Cardiac fibroblast (primary cell): ENCODE measurements at places on chromosomes 12 and 14.

DNA sequence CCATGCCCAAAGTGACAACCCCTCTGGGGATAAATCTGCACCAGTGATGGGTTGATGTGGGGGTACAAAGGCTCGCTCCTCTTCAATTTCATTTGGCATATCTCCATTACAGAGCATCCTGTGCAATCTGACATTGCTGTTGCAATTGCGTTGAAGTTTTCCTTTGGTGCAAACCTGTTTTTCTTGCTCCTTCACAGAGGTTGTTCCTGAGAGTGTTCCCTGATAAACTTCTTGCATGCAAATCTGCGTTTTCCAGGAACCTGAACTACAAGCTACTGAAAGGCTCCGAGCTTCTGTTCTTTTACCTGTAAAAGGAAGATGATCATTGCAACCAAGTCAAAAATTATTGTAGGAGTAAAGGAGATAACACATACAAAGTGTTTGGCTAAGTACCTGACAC, 26.1 kb downstream of the SERPINA11 start:
- DNase-seq = no peak

GRCh38 chr12:108622421-108622820, 11.3 kb downstream of the SELPLG start:
- peak; percentile 88 for DNase-seq

DNA sequence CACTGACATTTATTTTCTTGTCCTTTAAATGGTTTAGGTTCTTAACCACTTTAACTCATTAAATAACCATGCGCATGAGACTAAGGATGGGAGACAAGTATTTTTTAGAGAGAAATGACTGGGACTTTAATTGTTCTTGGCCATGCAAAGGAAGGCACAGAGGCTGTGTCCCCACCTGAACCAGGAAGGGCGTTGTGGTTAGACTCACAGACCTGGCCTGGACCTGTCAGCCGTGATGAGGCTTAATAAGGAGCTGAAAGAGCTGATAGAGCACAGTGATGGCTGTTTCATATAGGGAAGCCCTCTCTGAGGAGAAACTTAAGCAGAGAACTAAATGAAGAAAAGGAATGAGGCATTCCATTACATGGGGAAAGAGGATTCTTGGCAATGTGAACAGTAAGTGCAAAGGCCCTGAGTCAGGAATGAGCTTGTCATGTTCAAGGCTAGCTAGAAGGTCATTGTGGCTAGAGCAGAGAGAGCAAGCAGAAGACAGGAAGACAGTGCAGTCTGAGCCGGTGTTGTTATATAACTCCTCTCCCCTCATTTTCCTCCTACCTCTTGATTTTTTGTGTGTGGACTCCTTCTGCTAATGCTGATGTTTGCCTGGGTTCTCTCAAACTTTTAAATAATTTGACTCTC, 74.4 kb upstream of the ANO4 start:
- DNase-seq = no peak

GRCh38 chr12:130119241-130119861, 42.9 kb upstream of the FZD10 start:
- DNase-seq = no peak

DNA sequence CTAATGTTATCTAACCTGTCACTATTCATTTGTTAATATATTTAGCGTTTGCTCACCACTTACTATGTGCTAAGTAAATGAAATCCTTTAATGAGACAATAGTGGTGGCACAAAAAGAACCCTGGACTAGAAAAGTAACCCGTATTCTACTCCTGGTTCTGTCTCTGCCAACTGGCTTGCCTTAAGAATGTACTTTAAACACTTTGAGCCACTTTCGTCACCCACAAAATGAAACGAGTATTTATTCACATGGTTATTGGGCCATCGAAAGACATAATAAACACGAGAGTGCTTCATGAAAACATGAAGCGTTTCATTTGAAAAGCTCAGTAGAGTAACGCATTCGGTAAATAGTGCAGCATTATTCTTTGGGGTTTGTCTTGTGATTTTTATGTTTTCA, 254.7 kb downstream of the EGLN3 start:
- DNase-seq = no peak

GRCh38 chr14:69041783-69042182, 62.7 kb upstream of the ACTN1 start:
- DNase-seq = no peak

DNA sequence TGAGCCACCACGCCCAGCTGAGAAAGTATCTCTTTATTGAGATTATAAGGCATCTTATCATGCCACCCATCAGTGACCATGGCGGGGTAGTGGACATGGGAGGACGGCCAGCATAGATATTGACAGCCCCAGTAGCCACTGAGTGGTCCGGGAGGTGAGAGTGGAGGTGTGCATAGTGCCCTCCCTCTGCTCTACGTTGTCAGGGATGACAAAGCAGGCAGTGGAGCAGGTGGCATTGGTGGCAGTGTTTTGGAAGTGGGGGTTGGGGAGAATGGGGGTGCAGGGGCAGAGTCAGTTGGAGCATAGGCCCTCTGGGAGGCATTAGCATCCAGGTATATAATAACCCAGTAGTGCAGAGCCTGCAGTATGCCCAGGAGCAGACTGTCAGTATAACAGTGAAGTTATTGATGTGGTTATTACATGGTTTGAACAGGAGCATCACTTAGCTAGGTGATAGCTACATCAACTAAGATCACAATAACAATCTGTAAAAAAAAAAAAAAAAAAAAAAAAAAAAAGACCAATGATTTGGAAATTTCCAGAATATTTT, 41.1 kb downstream of the GNG2 start:
- no peak for DNase-seq

GRCh38 chr12:3491938-3492792, 1.2 kb downstream of the PRMT8 start:
- DNase-seq = peak; percentile 68

GRCh38 chr12:23528316-23528715, 421.2 kb downstream of the SOX5 start:
- DNase-seq = no peak

- DNase-seq = no peak
Observed at GRCh38 chr12:67388331-67389138, 119.4 kb downstream of the CAND1 start.

DNA sequence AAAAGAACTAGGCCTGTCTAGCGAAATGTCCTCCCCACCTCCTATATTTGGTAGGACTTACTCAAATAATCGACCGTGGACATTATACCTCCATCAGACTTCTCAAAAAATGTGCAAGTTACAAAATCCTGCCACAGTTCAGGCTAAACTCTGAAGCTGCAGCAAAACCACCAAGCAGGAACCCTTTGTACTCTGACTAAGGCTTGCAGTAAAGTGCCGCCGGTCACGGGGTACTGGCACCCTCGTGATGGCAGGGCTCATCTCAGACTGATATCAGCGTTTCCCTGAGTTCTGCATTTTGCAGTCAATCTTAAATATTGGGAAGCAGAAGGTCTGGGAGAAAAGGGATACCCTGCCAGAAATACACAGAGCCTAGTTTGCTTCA, 17.1 kb downstream of the SLC11A2 start:
- DNase-seq = no peak

- DNase-seq = peak; percentile 65
Observed at GRCh38 chr14:102215071-102215470, 75.4 kb downstream of the WDR20 start.

GRCh38 chr12:14547571-14547970, 20.1 kb downstream of the PLBD1 start:
- DNase-seq = no peak

DNA sequence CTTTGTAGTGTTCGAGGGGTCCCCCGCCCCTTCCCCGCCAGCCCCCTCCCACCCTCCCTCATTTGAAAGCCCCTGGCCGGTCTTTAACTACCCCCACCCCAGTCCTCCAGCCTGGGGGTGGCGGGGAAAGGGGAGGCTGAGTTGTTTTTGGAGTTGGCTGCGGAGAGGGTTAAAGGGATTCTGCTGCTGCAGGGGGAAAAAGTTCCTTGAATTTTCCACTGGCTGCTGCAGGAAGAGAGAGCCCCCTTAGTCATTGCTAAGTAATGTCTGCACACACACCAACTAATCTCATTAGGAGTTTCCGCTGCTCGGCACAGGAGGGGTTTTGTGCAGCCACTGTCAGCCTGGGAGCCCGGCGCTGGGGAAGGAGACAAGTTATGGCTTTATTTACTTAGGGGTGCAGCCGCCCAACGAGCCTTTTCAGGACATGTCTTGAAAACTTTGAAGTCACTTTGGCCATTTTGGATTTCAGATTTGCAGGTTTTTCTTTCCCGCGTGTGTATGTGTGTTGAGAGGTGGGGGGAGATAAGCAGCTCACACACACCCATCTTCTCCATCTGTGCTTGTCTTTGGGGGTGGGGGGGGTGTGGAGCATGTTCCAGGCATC, 1.8 kb downstream of the ELK3 start:
- peak; percentile 71 for DNase-seq

DNA sequence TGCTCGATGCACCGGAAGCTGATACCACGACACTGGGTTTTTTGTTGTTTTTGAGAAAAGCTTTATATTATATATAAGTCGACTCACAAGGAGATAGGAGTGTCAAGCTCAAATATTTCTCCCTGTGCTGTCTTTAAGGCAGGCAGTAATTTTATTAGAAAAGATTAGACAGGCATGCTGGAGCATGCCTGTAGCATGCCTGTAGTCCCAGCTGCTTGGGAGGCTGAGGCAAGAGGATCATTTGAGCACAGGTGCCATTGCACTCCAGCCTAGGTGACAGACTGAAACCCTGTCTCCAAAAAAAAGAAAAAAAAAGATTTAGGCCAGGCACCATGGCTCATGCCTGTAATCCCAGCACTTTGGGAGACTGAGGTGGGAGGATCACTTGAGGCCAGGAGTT, 51.8 kb downstream of the GNS start:
- DNase-seq = no peak

GRCh38 chr12:75374971-75375370, 15.9 kb upstream of the GLIPR1L2 start:
- no peak for DNase-seq

DNA sequence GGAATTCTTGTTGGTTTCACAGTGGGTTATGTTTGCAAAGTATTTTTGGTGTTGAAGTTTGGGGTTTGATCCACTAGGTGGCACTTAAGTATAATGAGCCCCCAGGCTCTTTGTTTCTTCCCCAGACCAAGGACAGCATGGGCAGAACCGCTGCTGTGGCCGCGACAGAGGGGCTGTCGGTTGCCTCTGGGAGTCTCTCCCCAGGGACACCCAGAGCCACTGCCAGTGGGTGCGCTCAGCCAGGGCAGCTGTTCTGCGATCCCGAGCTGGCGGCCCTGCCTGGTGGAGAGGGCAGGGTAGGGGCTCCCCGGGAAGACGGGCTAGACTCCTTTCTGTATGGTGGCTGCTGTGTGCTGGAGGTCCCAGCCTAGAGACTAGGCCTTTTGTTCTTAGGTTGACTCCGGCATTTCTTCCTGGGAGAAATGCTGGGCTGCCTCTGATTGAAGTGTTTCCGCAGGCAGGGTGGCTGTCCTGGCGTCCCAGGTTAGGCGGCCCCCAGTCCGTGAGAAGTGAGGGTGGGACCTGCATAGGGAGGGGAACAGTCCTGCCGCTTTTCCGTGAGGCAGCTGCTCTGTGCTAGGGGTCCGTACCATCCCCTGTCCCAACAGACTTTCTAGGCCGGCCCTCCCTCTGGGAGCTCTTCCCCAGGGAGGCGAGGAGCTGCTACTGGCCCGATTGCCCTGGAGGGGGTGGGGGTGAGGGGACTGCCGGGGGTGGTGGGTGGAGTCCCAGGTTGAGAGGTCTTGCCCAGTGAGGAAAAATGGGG, 253.1 kb upstream of the PELI2 start:
- no peak for DNase-seq

GRCh38 chr12:58888131-58888783, 32.0 kb downstream of the LRIG3 start:
- peak; percentile 33 for DNase-seq

GRCh38 chr12:101806265-101806664, 24.5 kb downstream of the GNPTAB start:
- no peak for DNase-seq

DNA sequence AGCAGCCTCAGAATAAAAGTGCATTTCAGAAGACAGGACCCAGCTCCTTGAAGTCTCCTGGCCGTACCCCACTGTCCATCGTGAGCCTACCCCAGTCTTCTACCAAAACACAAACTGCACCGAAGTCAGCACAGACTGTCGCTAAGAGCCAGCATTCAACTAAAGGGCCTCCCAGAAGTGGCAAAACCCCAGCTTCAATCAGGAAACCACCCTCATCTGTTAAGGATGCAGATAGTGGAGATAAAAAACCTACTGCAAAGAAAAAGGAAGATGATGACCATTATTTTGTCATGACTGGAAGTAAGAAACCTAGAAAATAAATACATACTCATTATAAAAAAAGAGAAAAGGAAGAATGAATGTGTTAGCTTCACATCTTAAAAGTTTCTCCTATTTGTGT, 51.1 kb downstream of the GAS2L3 start:
- DNase-seq = no peak

DNA sequence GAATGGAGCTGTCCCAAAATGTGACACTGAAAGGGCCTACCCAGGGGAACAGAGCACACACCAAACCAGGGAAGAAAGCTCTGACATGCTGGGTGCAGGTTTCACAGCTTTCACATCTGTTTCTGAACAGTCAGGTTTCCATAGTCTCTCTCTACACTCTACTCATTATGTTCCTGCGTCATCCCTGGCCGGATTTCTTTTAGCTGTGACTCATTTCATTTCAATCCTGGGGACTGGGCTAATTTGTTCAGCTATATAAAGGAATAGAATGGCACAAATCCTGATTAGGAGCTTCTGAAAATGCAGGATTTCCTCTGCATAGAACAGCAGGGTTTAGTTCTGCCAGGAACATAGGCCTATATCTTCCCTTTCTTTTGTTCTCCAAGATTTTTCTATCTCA, 649.8 kb downstream of the RPS29 start:
- peak; percentile 29 for DNase-seq

DNA sequence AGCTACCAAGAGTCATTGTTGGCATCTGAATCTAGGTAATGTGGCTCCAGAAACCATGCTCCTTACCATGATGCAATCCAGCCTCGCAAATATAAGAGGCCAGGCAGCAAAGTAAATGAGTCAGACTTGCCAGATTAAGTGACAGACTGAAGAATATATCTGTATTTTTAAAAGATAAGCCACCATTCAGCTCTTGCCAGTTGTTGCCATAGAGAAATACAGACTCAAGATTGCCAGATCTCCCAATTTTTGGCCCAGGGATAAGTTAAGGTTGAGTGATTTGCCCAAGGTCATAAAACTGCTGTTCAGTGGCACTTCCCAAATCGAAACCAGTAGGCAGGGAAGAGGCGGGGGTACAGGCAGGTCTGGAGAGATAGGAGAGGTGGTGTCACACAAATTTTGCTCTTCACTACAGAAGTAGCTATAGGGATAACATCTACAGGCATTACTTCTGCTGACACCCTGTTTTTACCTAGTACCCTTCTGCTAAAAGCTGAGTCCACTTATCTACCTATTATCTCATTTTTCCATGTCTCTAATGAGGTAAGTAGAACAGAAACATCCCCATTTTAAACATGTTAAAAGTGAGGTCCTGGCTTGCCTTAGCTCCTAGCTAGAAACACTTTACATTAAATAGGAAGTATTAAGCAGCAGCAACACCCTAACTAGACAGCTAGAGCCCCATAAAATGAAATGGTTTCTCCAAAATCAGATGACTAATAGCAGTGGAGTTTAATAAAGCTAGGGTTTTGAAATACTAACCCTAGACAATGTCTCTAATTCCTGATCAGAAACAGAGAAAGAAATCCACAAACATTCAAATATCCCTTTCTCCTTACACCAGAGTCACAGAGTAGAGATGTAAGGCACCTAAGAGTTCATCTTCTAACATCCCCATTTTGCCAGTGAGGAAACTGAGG, 19.5 kb downstream of the DCAF5 start:
- DNase-seq = peak; percentile 79

- no peak for DNase-seq
Observed at GRCh38 chr14:100640471-100641273, 53.5 kb upstream of the BEGAIN start.

GRCh38 chr12:69662764-69663163, 36.3 kb downstream of the BEST3 start:
- DNase-seq = no peak
